ENCODE measurements at places on chromosomes 5 and 9.

GRCh38 chr5:73155271-73156222 lies 17.4 kb upstream of the TMEM174 start:
- DNase-seq, result no peak

DNA sequence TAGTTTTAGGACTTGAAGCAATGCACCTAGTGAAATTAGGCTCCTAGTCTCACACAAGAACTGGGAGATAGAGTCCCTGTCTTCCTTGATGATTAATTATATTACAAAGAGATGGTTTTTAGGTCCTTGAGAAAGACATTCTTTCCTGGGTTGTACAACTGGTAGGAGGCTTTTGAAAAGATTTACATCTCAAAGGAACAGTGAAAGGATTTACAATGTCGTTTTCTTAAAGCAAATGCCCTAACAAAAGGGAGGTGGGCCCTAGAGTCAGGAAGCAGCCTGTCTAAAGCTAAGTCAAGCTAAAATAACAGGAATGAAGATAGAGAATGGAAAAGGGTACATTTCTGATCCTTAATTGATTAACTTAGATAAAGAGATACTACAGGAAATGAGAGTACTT lies 102.2 kb upstream of the IL7R start:
- DNase-seq, result no peak

- DNase-seq, result no peak
These were observed 119.6 kb downstream of the SEMA6A start for GRCh38 chr5:116455061-116455460.

DNA sequence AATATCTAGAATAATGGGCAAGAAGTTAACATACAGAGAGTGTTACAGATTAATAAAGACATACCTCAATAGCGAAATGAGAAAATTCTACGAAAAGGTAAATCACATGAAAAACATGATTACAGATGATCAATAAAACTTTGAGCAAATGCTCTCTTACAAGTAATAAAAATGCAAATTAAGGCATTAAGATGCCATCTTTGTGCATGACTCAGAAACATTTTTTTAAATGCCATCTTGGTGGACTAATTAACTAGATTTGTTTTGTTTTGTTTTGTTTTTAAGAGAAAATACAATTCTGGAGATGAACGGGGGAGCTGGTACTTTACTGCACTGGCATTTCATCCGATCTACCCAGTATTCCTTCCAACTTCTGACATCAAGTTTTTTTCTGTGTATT lies 130.2 kb downstream of the SUSD1 start:
- DNase-seq, result no peak

DNA sequence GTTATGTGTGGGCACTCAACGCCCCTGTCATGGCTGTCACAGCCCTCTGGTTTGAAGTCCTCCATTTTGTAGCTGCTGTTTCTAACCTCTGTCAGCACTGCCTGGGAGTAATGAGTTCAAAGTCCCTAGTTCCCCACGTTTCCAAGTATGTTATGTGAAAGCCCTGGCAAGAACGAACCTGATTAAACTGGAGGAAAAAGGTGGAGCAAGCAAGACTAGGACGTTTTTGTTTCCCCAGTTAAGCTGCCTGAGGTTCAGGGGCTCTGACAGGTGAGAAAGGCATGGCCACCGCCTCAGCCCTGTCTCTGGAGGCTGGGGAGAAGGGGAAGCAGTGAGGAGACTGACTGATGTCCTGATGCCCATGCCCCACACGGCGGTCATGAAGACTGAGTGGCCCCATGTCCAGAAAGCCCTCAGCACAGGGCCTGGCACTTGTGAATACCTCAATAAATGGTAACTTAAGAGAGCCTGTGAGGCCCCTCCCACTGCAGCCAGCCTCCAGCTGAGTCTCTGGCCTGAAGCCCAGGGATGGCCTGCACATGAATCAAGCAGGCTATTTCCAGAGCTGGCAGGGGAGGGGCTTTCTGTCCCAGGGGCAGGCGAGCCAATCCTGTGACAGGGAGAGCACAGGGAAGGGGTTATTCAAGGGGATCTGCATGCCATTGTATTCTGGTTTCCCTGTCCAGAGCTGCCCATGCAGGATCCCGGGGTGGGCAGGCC lies 61.8 kb downstream of the PFDN1 start:
- DNase-seq, result no peak

DNA sequence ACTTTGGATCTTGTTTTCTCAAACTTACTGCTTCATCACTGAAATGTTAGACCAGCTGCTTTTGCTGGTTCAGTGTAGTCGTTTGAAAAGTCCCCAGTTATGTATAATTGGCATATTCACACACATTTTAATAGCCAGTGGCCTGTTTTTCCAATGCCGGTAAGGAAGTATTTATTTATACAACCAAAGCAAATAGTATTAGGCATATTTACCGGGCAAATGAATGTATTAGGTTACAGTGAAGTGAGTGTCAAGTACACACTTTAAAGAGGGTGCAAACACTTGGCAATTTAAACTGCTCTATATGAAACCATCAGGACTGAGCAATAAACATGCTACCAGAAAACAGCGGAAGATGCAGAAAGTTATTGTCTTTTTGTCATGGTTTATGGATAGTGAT lies 242.9 kb downstream of the MCTP1 start:
- no peak for DNase-seq

DNA sequence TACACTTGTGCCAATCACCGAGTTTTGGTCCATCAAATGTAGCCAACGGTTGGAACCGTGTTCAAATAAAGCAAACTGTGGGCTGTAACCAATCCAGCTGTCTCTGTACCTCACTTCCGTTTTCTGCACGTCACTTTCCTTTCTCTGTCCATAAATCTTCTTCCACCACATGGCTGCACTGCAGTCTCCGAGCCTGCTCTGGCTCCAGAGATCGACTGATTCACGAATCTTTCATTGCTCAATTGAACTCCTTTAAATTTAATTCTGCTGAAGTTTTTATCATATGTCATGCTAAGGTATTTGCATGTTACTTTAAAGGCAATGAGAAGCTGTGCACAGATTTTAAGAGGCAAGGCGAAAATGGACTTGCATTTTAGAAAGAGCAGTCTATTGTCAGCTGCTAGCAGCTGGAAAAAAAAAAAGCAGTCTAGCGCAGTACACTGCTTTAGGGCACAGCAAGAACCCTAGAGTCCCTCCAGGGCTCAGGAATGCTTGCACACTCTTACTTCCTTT lies 13.2 kb downstream of the TTC39B start:
- no peak for DNase-seq

GRCh38 chr9:89410641-89411350 lies 87.1 kb downstream of the SEMA4D start:
- DNase-seq, result peak; percentile 56

DNA sequence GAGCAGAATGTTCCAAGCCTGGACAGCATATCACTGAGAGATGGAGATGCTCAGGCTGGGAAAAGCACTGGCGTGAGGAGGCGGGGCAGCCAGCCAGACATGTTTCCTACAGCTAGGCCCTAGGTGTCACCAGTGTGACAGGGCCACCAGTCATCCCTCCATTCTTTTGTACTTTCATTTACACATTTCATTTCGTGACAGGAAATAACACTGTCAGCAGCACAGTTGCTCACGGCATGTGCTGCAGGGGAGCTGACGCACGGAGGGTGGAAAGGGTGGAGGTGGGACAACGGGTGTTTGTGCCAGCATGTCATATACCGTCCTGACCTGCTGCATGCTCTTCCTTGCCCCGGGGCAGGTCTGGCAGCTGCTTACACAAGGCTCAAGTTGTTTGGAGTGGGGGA lies 14.8 kb upstream of the CEMIP2 start:
- peak; percentile 90 for DNase-seq

DNA sequence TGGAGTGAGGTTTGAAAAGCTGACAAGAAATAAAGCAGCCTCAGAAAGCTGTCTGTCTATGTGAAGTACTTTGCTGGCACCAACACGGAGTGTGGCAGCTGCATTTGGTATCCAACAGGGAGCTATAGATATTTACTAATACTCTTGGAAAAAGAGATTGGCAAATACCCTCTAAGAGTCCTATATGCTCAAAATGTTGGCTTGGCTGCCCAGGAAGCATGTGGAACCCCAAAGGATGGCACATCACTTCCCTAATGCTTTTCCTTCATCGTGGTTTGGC lies 398.3 kb downstream of the TLE4 start:
- no peak for DNase-seq

GRCh38 chr5:56963246-56963645 lies 11.3 kb upstream of the MIER3 start:
- no peak for DNase-seq

DNA sequence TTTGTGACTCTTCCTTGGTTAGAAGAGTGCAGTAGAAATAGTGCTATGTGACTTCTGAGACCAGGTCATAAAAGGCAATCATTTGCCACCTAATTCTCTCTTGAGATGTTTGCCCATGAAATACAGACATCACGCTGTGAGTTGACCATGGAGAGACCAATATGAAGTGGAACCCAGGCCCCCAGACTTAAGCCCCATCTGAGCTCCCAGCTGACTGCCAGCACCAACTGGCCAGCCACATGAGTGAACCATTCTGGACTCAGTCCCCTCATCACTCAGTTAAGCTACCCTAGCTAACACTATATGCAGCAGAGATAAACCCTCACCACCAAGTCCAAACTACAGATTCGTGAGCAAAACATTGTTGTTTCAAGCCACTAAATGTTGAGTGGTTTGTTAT lies 60.7 kb upstream of the NIPBL start:
- no peak for DNase-seq

DNA sequence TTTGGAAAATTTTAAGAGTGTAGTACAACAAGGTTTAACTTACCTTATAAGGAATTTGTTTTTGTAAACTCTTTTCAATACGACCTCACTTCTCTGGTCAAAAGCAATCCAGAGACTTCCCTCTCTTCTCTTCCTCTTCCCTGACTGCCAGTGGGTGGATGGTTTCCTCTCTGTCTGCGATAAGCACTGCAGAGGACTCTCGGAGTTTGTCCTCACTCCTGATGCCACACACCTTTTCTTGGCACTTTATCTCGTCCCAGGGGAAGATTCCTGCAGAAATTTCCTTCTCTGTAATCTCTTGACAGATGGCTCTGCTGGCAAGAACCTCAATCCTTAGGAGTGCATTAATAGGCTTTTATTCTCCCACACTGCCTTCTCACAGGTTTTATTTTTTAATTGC lies 641.6 kb downstream of the NR2F1-AS1 start:
- DNase-seq, result no peak

DNA sequence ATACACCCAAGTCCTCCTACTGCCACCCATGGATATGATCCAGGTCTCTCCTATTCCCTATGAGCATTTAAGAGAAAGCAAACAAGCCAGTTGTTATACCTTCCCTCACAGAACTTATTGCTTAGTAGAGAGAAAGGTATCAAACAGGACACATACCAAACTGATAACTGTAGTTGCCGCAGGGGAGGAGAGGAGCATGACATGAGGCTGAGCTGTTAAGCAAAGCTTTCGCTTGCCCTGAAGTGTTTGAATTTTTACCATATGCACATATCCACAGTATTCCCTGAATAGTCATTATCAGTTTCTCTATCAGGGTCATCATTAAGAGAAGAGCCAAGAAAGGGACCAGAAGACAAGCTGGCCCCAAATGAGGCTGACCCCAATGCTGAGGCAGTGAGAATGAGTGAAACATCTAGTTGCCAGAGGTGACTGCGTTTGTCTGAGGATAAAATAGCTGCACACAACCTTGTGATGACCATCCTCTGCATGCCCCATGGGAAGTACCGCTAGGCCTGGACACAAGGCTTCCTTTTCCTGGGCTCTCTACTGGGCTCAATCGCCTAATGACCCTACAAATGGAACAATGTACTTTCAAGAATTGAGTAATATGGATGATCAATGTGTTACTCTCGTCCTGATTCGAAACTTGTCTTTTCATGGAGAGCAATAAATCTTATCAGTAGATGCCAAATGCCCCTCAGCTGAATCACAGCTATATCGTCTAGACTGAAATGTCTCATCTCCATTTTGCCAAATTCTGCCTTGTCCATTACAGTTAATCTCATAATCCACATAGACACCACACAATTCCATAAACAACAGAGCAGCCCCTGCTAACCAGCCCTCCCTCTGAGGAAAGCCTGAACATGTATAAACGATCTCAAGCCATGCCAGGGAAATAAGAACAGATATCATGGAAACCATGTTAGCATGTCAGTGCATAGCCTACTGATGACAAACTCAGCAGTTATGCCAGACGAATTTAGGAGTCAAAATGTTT lies 4.3 kb upstream of the IFNK start:
- no peak for DNase-seq

DNA sequence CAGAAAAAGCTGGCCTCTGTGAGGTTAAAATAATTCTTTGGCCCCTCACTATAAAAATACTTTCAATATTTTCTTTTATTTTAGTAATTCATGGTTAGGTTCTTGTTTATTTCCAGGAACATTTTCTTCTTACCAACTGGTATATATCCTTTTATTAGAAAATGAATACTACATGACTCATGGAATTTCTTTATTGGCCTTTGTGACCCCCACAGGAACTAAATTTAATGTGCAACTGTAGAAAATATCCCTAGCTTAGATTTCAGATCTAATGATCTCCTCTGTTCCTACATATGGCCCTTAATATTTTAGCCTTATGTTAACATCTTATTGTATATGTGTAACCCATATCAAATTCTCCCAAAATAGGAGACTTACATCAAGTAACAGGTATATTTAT lies 429.9 kb downstream of the NR2F1-AS1 start:
- DNase-seq, result no peak

DNA sequence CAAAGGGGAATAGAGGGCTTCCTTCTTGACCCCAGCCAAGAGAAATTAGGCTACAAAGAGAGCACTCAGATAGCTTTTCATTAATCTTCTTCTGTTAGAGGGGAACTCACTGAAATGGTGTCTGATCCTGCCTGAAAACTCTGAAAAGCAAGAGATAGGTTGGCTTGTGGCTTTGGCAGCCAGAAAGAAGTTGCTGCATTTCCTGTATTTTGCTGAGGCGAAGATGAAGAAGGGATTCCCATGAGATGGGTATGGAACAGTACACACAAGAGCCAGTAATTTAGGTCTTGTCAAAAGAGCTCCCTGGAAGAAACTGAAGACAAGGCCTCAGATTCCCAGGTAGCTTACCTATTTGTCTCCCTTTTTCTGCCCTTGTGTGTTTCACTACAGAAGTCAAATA lies 120.9 kb upstream of the TARS1 start:
- DNase-seq, result no peak

DNA sequence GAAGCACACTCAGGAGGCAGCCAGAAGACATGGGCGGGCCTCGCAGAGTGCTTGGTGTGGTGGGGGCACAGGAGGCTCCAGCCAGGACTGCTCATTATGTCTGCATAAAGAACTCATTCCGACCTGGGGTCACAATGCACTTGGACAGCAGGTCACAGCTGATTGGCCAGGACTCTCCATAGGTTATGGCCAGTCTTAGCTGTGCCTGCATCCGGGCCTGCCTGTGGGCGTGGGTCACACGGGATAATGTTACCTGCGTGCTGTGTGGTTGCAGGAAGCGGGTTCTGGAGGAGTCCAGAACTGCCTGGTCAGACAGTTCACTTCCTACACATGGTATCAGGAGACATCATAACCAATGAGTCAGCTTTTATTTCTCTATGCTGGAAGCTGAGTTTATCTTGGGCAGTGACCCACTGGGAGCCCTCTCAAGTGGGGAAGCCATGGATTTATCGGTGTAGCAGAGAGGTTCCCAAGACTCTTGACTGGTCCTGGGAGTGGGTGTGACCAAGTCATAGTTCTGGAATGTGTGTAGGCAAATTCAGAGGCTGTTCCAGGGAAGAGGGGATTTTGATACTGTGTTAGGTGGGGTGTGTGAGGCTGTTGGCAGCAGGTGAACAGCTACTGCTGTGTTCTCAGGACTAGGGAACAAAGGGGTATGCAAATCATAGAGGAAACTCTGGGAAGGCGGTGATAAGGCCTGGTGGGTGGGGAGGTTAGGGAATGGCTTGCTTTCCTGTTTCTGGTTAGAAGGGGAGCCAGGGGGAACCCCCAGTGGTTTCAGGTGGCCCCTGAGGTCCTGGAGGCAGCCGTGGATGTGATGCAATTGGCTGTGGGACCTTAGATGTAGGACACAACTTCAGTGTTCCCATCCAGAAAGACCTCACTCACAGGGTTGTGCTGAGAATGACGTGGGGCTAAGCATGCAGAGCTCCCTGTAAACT lies 51.3 kb downstream of the ARHGEF37 start:
- DNase-seq, result no peak

Measured in activated CD4-positive, alpha-beta memory T cell treated with anti-CD3 and anti-CD28 coated beads, Interleukin-2, amount 10 ng/mL, durations not matched to agents 7 days and 5 days (primary cell).